ENCODE measurements at places on chromosomes 3 and 15.

GRCh38 chr3:53523346-53523745 lies 28.9 kb downstream of the CACNA1D start:
- no peak for DNase-seq

DNA sequence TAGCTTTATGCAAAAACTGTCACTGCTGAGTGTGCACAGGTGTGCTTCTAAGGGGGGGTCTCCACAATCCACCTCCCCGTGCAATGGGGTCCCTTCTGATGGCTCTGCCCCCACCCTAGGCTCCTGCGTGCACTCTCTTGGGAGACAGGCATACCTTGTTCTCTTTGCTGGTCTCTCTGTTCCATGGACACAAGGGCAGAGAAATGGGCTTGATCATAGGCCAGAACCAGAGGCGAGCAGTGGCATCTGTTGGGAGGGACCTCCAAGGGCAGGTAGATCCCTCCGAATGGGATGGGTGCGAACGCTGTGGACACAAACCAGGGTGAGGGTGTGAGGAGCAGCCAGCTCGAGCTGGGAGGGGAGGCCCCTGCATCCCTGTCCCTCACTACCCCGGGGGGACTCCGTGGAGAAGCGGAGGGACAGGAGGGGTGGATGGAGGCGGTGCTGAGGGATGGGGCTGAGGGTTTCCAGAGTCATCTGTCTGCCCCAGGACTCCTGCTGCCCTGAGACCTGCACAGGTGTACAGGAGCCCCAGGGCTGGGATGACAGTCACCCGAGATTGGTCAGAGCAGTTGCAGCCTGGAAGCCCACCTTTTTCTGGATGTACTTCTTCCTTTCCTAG lies 175.0 kb downstream of the KLF13 start:
- DNase-seq, result no peak

GRCh38 chr3:128367221-128367620 lies 99.5 kb downstream of the DNAJB8 start:
- no peak for DNase-seq

DNA sequence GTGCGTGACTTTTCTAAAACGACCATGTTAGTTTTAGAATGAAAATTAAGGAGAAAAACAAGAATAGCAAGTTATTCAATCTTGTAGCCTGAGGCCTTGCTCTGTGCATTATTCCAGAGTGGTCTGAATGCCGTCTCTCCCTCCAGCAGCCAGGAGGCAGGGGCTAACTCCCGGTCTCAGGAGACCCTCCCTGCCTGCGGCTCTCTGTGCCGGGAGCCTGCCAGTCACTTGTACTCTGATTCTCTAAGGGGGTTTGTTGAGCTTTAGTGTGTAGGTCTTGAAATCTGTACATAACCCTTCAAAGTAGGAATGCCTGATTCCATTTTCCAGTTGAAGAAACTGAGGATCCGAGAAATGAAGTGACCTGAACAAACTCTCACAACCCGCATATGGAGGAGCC lies 97.3 kb downstream of the ARNT2 start:
- no peak for DNase-seq

GRCh38 chr15:29611057-29611456 lies 211.2 kb downstream of the TJP1 start:
- DNase-seq, result no peak

- no peak for DNase-seq
Measured at GRCh38 chr3:9861201-9861600, 17.4 kb upstream of the RPUSD3 start.

DNA sequence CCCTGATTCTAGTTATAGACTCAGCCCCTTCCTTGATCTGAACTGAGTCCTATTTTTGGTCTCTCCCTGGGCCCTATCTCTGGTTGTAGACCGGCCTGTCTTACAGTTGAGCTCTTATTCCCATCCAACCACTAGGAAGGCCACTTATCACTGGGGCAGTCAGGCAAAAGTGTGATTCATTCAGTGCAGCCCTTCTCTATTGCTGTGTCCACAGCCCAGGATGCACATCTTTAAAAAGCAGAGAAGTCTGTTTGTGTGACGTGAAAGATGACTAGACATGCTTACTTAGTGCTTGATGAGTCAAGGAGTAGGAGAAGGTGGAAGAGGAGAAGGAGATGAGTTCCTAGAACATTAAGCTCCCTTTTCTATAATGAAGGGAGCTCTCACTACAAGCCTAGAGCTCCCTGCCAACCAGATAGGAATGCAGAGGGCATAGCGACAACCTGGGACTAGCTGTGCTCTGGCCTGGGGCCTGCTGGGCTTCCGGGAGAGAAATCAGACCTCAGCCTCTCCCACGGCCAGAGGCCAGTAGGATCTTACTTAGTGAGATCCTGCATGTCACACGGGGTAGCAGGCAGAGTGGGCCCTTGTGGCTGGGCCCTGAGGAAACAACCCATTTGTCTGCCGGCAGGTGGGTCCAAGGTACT lies 25.7 kb downstream of the INSYN1 start:
- DNase-seq, result no peak

DNA sequence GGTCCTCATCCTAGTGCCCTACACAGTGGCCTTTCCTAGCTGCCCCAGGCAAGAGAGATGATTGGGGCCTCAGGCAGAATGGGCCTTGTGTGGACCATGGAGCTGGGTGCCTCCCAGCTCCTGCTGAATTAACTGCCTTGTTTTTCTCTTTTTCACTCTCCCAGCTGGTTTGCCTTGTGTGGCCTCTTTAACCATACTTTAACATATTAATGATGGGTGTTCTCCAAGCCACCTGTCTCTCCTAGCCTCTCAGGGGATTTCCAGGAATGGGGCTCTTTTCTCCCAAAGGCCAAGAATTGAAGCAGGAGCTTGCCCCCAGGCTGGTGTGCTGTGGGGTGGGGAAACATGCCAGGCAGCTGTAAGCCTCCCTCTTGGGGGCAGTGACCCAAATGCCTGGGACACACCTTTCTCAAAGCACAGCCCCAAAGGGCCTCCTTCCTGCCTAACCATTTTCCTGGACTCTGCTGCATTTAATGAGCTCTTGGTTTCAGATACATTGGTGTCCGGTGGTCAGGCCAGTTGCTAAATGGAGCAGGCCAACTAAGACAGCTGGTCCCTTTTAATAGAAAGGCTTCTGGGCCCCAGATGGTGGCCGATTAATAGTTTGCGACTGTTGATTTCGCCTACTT lies 5.6 kb downstream of the ALPK3 start:
- no peak for DNase-seq

DNA sequence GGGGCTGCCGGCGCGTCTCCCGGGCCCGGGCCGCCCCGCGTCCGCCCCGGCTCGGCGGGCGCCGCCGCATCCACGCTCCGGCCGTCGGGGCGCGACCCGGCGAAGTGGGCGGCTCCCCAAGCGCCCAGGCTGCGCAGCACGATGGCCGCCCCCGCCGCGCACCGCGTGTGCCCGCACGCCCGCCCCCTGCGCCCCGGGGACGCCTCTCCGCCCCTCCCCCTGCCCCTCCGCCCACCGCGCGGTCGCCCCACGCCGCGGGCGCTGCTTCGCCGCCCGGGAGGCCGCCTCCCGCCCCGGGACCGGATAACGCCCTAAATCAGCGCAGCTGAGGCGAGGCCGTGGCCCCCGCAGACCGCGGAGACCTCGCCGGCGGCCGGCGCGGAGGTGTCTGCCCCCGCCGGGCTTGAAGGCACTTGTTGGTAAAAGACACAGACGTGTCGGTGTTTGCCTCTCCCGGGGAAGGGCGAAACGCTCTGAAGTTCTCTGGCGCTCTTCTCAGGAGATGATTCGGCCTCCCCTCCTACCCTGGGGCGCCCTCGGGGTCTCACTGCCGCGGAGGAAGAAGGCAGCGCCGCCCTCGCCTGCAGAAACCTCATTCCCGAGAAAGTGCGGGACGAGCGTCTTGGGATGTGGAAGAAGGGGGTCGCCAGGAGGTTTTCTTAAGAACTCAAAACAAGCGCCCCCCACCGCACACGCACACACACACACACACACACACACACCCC lies at the start of gene BNC1:
Gene BNC1 (minus strand): TSS at position 106 of the 725 bp plus-strand sequence. CDS start 36 bp downstream, at position 70.
- DNase-seq, result no peak

DNA sequence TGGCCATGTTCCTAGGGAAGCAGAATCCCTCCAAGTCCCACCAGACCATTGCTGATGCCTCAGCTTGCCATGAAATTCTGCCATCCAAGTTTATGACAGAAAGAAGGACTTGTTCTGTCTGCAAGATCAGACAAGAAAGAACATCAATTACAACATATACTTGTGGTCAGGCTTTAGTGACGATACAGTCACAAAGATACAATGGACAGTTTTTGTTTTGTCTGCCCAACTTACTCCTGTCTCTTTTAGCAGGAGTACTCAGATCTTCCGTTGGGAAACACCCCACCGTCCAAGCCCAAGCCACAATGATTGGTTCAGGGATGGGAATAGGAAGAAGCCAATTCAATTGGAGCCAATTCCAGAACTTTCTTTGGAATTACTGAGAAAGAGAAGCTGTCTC lies 15.7 kb downstream of the KLHL6 start:
- no peak for DNase-seq

DNA sequence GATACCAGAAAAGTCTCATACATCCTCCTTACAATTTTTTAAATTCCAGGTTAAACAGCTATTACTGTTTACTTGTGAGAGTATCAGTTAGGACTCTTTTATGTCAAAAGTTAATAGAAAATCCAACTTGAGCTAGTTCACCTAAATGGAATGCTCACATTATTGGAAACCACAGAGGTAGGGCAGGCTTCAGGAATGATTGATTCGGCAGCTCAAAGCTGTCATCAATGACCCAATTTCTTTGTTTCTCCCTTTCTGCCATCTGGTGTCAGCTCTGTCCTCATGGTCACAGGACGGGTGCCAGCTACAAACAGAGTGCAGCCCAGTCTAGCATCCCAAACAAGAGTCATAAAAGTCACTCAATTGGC lies 32.2 kb downstream of the CFAP20DC start:
- no peak for DNase-seq

- no peak for DNase-seq
Measured at GRCh38 chr15:25691544-25692430, 171.3 kb downstream of the ATP10A start.

DNA sequence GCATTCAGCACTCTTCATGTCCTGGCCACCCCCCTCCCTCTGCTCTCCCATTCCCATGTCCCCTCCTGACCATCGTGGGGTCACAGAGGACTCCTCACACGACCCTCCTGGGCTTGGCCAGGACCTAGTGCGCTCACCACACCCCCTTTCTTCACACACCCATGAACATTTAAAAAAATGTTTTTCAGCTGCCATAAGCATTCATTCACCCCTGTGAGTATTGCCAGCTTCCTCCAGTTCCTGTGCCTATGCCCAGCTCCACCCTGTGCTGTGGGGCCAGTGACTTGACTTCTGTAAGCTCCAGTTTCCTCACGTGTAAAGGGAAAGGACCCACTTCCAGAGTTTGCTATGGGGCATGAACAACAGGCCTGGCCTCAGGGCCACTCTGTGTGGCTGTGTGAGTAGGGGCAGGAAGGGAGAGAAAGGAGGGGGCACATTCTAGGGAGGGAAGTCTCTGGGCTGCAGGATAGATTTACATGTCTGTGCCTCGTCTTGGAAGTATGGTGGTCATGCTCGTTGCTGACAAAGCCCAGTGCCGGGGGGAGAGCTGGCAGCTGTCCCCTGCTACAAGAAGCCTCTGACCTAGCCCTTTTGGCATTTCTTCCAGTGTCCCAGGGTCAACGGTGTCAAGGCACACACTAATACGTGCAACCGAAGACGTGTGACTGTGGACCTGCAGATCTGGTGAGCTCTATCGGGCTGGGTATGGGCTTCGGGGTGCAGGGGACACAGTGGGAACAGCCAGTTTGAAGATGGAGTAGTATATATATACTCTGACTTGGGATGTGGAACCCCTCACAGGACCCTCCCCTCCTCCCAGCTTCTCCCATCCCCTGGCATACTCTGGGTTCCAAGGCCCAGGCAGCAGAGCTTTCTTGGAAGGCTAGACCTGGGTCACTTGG lies 22.8 kb downstream of the ESYT3 start:
- DNase-seq, result no peak

GRCh38 chr3:67109651-67110204 lies 111.6 kb downstream of the KBTBD8 start:
- no peak for DNase-seq

DNA sequence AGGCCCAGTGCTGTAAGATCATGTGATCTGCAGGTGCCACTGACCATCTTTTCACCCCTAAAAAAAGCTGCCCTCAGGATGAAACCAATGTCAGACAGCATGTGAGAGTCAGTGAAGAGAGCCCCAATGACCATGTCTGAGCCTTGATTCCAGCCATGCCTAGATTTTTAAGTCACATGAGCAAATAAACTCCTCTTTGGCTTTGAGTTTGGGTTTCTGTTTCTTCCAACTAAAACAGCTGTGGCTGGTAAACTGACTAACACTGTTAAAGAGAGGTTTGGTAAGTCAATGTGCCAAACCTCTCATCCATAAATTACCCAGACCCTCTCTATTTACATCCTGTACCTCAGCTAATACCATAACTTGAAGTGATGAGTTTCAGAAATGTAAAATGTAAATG lies 8.3 kb downstream of the MYO5A start:
- DNase-seq, result no peak

- no peak for DNase-seq
Measured at GRCh38 chr15:60580650-60581376, 101.9 kb upstream of the ICE2 start.

- DNase-seq, result no peak
Measured at GRCh38 chr15:91649831-91650321, 203.6 kb upstream of the SLCO3A1 start.
